ENCODE measurements at places on chromosomes 7 and 10.

GRCh38 chr10:116774728-116775151, 32.4 kb upstream of the HSPA12A start:
- no peak for DNase-seq

GRCh38 chr10:13893926-13894325, 307.2 kb downstream of the PRPF18 start:
- DNase-seq, result no peak

DNA sequence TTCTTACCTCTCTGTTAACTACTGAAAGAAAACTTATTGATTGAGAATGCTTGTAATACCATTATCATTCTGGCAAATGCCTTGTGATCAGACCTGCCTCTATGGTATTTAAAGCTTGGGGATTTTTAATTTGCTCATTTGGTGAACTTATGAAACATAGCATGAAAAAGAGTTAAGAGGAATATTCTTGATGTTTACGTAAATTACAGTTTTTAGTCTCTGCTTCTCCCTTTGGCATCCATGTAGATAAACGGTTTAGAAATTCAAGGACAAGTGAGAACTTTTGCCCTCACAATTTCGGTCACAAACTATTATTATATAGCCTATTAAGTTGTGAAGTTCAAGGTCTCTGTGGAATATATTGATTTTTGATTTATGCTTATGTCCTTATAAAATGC, 11.2 kb upstream of the CELF2 start:
- no peak for DNase-seq

DNA sequence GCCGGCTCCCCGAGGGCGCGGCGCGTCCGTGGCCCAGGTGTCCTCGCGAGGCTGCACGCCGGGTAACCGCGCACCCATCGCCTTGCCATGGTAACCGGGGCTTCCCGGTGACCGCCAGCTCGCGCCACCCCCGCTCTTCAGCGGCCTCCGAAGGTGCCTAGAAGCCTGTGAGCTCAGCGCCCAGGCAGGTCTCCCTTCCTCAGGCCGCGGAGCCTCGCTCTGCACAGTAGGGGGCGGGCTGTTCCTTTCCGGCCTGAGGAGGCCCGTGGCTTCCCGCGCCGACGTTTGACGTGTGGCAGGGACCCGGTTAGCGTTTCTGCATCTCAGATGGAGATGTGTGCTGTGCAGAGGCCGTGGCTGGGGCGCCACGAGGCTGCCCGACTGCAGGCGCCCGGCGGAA, 117.1 kb downstream of the DYNC2I1 start:
- no peak for DNase-seq

- DNase-seq, result no peak
These were observed 63.9 kb downstream of the TMEM209 start for GRCh38 chr7:130141161-130141883.

DNA sequence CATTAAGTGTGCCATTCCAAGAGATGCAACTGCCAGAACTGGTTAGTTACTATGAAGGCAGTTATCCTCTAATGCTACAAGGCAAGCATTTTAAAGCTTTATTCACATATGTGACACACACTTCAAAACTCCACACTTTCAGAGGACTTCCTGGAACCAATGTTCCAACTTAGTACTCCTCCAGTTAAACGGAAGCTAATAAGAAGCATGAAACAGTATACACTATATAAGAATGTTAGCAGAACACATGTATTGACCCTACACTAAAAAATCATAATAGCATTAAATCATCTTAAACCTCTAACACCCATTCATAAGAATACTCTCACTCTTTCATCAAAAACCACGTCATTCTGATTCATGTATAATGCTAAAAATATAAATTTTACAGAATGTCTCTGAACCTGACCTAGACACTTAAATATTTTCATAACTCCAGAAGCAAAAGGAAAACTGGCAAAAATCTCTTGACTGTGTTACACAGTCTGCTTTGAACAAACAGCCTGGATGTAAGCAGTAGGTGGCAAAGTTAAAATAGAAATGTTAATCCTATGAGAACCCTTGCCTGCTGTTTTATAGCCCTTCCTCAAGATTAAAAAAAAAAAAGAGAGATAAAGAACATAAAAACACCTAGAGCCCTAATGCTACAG, 135.0 kb downstream of the SEMA3C start:
- no peak for DNase-seq

GRCh38 chr7:113086431-113086888, at the start of gene GPR85:
Gene GPR85 (minus strand): TSS chr7:113086827. CDS start chr7:113084721, 2,106 bp downstream.
- no peak for DNase-seq

DNA sequence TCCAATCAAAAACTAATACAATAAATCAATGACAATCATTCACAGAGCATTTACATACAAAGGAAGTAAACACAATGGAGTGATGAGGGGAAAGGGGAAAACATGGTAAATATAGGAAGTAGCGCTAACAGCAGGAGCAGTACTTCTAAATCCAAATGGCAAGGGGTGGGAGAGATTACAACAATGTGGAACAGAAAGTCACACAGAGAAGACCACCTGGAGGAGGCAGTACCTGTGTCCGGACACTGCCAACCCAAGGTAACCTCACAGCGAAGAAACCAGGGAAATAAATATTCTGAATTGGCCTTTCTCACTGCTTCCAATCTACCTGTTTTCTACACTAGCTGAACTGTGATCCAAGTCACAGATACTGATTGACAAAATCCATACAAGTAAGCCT, 58.2 kb downstream of the ABI1 start:
- DNase-seq, result no peak

GRCh38 chr7:28729727-28730126, 228.4 kb downstream of the TRIL start:
- DNase-seq, result no peak

GRCh38 chr7:30252885-30253795, 31.3 kb upstream of the ZNRF2 start:
- no peak for DNase-seq

Measured in SW 1271 (cell line).